GM12864 (cell line): ENCODE measurements at places on chromosomes 16 and 17.
A peak's percentile ranks its signal among the peaks of the same experiment; 100 is the strongest.

GRCh38 chr16:84751241-84751640 is 51.4 kb downstream of the USP10 start:
- no peak for DNase-seq

DNA sequence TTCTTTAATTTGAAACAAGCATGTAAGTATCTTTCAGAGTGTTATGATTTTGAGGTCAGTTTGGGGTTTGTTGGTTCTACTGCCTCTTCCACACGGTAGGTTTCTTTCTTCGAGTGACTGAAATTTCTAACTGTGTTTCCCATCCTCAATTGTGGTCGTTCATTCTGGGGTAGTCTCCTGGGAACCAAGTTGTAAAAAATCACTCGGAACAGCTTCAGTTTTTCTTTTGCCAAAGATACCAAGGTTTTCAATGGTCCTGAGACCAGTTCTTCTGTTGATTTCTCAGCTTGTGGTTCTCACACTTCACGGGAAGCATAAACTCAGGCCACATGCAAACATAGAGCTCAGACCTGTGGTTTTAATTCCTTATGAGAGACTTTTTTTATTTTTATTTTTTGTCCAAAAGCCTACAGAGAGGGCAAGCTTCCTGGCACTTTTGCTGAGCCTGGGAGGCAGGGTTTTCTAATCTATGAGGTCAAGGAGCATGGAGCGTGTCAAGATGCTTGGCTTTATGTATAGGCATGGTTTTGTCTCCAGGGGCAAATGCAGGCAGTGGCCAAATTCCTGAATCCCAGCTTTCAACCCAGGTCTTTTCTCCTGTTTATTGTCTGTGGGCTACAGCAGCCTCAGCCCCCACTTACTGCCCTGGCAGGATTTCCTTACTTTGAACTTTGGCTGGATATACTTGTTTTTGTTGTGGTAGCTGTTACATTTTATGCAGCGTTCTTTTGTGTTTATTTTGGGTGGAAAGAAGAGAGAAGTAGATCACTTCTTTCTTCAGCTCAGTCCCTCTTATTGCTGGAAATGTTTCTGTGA is 32.9 kb downstream of the HS3ST3A1 start:
- DNase-seq: no peak

DNA sequence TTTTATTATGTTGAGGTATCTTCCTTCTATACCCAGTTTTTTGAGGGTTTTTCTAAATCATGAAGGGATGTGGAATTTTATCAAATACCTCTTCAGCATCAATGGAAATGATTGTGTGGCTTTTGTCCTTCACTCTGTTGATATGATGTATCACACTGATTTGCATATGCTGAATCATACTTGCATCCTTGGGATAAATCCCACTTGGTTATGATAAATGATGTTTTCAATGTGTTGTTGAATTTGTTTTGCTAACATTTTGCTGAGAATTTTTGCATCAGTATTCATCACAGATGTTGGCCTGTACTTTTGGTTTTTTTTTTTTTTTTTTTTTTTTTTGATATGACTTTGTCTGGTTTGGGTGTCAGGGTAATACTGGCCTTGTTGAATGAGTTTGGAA is 23.1 kb downstream of the CD300LB start:
- DNase-seq: no peak

DNA sequence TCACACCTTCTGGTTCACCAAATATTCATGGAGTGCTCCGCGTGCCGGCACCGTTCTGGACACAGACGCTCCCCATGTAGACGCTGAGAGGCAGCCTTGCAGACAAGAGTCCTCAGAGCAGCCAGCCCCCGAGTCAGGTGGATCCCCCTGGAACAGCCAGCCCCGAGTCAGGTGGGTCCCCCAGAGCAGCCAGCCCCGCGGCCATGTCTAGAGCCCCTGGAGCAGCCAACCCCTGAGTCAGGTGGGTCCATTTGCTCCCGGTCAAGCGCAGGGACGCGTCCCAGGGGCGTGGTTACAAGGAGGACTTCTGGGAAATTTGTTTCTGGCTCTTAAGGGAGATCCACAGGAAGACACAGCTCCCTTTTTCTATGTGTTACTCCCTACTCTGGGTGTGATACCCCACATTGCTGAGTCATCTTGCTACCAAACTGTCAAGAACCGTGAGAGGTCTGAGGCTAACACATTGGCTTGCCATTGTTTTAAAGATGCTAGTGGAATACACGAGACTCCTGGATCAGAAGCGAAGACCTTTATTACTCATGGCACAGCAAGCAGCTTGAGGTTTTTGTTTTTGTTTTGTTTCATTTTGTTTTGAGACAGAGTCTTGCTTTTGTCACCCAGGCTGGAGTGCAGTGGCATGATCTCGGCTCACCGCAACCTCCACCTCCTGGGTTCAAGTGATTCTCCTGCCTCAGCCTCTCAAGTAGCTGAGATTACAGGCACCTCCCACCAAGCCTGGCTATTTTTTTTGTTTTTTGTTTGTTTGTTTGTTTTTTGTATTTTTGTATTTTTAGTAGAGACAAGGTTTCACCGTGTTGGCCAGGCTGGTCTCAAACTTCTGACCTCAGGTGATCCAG is 43.3 kb upstream of the CBFA2T3 start:
- DNase-seq: peak; percentile 18

- DNase-seq: no peak
These were observed 3.8 kb downstream of the RAB37 start for GRCh38 chr17:74740641-74741387.

GRCh38 chr16:5215901-5216300 is 118.3 kb upstream of the EEF2KMT start:
- DNase-seq: no peak

- no peak for DNase-seq
These were observed 2.6 kb upstream of the FDXR start for GRCh38 chr17:74875155-74875976.

- no peak for DNase-seq
These were observed 43.6 kb upstream of the CACNG5 start for GRCh38 chr17:66791347-66791746.

GRCh38 chr16:8964462-8964861 is 756 bp upstream of the USP7 start:
- DNase-seq: no peak

GRCh38 chr16:68035227-68035626 is 12.1 kb downstream of the DUS2 start:
- no peak for DNase-seq

DNA sequence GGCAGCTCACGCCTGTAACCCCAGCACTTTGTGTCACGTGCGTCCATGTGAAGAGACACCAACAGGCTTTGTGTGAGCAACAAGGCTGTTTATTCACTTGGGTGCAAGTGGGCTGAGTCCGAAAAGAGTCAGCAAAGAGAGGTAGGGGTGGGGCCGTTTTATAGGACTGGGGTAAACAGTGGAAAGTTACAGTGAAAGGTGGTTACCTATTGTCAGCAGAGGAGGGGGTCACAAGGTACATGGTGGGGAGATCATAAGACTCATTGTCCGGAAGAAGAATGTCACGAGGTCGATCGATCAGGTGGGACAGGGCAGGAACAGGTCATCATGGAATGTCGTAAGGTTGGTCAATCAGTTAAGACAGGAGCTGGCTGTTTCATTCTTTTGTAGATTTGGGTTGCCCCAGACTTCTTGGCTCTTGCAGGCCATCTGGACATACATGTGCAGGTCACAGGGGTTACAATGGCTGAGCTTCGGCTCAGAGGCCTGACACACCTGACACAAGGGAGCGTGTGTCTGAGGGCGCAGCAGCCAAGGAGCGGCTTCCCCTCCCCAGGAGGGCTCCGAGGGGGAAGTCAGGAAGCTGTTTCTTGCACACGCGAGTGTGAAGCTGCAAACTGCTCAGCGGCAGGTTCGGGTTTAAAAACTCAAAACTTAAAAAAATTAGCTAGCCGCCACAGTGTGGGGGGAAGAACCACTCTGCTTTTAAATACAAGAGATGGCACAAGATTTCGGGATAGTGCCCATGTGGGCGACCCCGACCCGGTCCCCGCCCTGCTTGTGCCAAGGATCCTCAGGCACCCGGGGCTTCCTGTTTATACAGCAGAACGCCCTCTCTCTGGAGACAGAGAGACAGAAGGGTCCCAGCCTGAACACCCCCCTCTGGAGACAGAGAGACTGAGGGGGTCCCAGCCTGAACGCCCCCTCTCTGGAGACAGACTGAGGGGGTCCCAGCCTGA is 12.4 kb upstream of the TEX19 start:
- DNase-seq: no peak

DNA sequence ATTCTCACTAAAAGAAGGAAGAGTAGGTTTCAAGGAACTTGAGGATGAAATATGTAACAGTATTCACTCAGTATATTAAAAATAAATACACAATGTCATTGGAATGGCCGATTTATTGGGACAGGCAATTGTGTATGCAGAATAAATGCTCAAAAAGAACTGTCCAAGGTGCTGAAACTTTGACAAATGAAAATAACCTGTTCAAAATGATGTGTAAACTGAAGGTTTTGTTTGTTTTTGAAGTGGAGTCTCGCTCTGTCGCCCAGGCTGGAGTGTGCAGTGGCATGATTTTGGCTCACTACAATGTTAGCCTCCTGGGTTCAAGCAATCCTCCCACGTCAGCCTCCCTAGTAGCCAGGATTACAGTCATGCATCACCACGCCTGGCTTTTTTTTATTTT is 318.7 kb upstream of the RBFOX1 start:
- no peak for DNase-seq

GRCh38 chr17:78258323-78259191 is 27.1 kb downstream of the TMEM235 start:
- no peak for DNase-seq

GRCh38 chr16:49503256-49504022 is 129.8 kb downstream of the C16orf78 start:
- no peak for DNase-seq

- no peak for DNase-seq
These were observed 36.8 kb upstream of the ZC3H18 start for GRCh38 chr16:88533381-88533917.

- DNase-seq: no peak
These were observed 12.4 kb downstream of the NUP93 start for GRCh38 chr16:56742030-56742984.

DNA sequence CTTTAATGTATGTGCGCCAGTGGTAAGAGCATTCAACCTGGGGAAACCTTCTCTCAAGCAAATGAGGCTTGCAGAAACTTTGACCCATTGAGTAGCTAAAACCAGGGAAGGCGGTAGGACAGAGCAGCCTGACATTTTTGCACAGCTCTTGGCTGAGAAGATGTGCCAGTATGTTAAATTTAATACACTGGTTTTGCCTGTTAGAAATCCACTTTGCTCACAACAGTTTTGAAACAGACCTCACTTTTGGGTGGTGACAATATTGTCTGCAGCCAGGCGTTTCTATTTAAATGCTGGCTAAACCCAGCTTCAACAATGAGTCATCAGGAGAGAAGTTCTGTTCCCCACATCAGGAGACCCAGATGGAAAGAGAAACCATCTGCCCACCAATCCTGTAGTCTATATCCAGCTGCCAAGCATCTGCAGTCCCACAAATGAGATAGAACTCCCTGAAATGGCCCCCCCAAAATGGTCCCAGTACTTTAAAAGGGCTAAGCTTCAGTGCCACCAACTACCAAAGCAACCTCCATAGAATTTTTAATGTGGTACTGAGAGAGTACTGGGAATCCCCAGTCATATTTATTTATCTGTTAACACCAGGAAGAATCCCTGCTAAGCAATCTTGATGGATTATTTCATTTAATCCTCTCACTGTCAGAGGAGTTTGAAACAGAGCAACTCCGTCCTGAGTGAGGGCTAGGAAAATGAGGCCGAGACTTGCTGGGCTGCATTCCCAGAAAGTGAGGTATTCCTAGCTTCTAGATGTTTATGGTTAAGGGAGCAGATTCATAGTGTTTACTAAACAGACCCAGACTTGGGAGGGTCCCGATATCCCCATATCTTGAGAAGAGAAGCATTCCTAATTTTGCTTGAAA is 29.0 kb upstream of the CLEC3A start:
- no peak for DNase-seq

GRCh38 chr16:4783251-4783950 is 4.7 kb downstream of the SEPTIN12 start:
- no peak for DNase-seq

DNA sequence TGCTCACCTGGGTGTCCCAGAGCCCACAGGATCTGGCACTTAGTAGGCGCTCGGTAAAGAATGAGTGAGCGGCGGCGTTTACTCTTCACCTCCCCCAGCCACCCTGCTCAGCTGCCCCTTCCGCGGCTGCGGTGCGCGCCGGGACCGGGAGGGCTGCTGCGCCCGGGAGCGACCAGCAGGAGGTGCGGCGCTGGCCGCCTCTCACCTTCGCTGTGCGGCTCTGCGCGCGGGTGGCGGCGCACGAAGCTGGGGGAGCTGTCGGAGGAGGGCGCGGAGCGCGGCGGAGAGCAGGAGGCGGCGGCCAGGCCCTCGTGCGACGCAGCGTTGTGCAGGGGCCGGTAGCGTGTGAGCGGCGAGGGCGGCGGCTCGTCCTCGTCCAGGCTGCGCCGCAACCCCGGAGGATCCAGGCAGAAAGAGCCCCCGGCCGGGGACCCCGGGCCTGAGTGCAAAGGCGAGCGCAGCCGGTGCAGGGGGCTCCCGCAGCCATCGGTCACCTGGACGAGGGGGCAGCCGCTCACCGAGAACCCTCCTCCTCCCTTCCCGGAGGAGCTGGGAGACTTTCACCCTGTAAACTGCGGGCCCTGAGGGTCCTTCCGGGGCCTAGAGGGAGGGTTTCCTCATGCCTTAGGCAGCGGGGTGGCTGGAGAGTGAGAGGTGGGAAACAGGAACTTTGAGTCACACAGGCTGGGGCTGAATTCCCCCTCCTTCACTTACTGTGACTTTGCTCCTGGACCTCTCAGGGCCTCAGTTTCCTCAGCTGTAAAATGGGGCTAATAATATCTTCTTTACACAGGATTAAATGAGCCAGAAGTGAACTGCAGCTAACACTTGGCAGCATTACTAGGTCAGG is 12.5 kb downstream of the SAMD14 start:
- DNase-seq: no peak

- peak; percentile 40 for DNase-seq
These were observed 26.5 kb upstream of the NF1 start for GRCh38 chr17:31068291-31068690.

DNA sequence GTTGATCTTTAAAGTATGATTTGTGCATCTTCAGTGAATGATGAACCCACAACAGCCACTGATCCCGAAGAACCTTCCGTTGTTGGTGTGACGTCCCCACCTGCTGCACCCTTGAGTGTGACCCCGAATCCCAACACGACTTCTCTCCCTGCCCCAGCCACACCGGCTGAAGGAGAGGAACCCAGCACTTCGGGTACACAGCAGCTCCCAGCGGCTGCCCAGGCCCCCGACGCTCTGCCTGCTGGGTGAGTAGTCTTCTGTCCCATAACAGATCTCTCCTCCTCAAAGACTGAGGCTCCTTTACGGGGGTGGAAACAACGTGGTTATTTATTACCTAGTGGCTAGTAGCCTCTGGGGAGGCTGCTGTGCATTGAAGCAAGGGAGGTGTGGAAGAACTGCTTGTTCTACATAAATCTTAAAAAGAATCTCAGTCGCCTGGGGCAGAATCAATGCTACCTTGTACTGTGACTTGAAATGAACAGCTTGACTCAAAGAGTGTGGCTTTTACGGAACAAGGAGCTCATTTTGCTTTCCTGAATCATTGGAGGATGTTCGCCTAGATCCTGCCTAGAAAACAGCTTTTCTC is 63.0 kb upstream of the CLEC18A start:
- DNase-seq: no peak

GRCh38 chr16:88649924-88650748 is 717 bp downstream of the CYBA start:
- DNase-seq: no peak
